Naive thymus-derived CD8-positive, alpha-beta T cell (primary cell): ENCODE measurements at places on chromosomes 16 and 17. TPM values are rescaled to one million over a fixed set of nuclear protein-coding genes. Genes with fewer than 3 reads are reported as not detected.

Gene CSH2
- not detected for polyA plus RNA-seq

Gene PLCD3
- 0.35 TPM for polyA plus RNA-seq

Gene HSD17B2
- not detected for polyA plus RNA-seq

Gene ZNF200
- 14.3 TPM for polyA plus RNA-seq

Gene DNAH3
- polyA plus RNA-seq, result not detected

Gene GP1BA
- polyA plus RNA-seq, result 0.08 TPM

Gene PERCC1
- polyA plus RNA-seq, result not detected
